ENCODE measurements at places on chromosomes 6 and 20.

GRCh38 chr6:55410674-55411073 is 83.4 kb downstream of the GFRAL start:
- no peak for DNase-seq

DNA sequence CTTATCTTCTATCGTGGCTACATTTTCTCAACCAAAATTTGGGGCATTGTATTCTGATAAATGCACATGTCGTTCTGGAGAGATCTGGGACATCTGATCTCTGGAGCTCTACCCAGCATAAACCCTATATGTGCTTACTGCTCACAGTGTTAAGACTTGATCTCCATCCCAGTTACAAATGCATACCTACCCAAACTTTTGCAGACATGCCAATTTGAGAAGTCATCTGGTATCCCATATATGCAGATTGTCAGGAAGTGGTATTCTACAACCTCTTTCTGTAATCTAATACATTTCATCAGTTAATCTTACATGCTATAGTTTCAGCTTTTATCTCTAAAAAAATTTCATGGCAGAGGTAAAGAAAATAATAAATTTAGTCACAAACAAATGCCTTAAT is 11.2 kb downstream of the BAG2 start:
- DNase-seq: no peak

DNA sequence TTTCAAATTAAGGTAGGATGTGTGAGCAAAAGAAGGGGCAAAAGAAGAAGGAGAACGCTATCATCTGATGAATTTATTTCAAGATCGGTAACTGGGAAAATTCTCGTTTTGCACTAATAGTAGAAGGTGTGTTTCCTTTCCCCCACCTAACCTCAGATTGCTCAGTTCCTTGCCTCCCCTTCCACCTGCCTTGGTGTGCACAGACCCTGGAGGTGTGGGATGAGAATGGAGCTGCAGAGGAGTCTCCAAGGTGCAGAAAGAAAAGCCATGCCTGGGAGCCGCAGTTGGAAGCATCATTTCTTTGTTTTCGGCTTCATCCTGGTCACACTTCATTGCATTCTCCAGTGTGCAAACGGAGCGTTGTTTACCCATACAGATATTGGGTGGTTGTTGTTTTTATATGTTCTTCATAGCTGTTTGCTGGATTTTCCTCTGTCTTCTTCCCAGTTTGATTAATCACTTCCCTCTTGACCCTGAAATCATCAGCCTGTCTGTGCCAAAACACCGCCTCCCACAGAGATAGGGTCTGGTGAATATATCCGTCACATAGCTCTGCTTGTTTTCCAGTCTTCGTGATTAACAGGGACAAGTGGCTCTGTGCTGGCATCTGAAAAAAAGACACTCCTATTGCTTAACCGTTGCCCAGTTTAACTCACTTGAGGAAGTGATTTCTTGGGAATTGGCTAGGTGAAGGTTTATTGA is 40.2 kb upstream of the NEDD9 start:
- no peak for DNase-seq

GRCh38 chr20:33299111-33299603 is 16.1 kb downstream of the BPIFB1 start:
- DNase-seq: peak; percentile 54

DNA sequence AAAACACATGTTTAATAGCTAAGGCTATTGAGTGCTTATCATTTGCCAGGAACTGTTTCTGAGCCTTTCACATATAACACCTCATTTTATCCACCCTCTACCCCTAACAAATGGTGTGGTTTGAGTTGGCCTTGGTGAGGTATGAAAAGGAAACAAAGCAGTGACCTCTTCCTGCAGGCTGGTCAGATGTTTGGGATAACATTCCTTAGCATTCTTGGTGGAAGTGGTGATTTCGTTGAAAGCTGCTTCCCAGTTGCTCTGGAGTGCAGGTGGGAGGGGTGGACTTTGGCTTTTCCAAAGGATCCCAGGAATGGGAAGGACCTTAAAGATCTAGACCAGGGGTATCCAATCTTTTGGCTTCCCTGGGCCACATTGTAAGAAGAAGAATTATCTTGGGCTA is 41.3 kb downstream of the CARMIL1 start:
- DNase-seq: no peak

DNA sequence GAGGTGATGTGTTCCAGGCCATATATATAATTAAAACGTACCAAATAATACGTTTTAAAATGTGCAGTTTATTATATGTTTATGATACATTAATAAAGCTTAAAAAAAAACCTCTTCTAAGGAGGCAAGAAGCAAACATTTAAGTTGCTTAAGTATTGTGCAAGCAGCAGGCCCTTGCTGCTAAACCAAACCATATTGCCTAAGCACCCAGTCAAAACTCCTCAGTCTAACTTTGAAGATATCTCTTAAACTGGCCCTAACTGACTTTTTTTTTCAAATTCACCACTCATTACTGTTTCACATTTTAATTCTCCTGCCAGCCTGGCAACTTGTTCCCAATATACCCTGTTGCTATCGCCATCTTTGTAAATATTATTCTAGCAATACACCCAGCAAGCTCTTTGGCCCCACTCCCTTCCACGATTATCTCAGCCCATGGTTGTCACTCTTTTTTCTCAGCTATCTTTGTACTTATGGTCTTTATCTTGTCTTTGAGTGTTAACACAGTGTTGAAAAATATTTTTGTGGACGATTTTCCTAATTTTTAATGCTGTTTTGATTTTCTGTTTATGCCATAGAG is 60.9 kb downstream of the C6orf58 start:
- DNase-seq: no peak

DNA sequence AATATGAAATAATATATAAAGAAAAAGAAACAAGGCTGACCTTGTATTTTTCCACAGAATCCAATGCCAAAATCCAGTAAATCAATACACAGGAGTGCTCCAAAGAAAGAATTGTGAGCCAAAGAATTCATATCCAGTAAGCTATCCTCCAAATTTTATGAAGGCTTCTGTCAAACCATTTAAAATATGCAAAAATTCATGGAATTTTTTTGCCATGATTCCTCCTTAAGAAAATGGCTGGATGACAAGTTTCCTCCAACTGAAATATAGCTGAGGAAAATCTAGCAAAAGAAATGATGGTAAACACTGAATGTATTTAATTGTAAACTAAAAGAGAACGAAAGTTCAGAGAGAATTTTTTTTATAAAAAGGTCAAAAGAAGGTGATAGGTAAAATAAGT is 290.3 kb downstream of the UBE3D start:
- no peak for DNase-seq

DNA sequence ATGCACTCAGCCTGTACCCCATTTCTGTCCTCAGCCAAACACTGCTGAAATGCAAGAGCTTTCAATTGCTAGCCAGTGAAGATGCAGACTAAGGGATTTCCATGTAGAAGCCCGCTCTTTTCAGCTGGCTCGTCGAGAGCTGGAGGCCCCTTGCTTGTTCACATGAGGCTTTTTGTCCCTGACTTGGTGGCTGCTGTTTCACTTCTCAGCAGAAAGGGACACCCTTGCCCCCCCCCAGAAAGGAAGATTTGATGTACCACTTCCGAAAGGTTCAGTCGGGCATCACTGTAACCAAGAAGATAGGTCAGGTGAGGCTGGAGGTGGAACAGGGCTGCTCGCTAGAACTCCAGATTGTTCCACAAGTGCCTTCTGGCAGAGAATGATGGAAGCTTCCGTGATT is 23.3 kb downstream of the PTPN1 start:
- DNase-seq: no peak

DNA sequence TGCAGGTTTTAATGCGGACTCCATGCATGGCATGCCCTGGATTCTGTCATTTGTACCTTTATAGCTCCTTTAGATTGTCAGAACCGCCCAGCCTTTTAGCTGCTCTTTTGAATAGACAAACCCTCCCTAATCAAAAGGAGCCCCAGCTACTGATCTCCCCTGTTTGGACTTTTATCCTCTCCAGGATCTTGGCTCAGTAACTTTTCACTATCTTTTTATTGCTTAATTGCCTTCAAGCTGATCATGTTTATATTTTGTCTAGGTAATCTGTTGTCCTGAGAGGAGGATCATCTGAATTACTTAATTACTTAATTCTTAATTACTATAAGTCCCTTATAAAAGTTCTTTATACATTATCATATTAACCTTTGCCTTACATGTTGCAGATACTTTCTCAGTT is 93.2 kb downstream of the HIVEP1 start:
- DNase-seq: no peak

DNA sequence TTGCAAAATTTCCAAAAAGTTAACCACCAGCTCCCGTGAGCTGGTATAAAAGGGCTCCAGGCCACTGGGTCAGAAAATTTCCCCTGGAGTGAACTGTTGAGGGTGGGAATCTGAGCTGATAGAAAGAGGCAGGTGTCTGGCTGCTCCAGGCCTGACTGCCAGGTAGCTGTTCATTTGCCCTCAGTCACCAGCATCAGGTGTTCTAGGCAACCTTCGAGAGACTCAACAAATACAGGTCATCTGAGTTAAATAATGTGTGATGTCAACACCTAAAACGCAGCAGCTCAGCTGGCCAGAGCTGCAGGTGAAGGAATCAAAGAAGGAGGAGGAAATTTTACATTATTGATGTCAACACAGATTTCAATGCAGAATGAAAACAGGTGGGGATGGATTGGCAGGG is 46.7 kb downstream of the KCNK5 start:
- no peak for DNase-seq

GRCh38 chr6:31767096-31767645 is 4.7 kb downstream of the SAPCD1 start:
- DNase-seq: no peak

DNA sequence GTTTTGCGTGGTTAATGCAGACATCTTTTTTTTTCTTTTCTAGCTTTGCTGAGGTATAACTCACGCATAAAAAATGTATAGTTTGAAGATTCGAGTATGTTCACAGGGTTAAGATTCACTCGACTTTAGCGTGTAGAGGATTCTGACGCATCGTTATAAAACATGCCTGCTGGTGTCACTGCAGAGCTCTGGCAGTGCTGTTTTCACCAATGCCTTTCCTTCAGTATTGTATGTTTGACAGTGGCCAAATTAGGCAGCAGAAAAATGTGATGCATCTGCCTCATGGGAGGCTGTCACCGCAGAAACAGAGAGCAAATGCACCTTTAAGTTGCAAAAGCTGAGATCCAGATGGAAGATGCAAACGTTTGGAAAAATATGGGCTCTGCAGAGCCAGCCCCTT is 18.0 kb upstream of the SIRPB2 start:
- no peak for DNase-seq

GRCh38 chr6:38184585-38185080 is 365.1 kb downstream of the ZFAND3 start:
- no peak for DNase-seq

- DNase-seq: no peak
Measured at GRCh38 chr6:157145656-157146285, 177.5 kb downstream of the TMEM242 start.

- DNase-seq: no peak
Measured at GRCh38 chr20:45445805-45446562, 23.6 kb upstream of the WFDC2 start.

- DNase-seq: no peak
Measured at GRCh38 chr6:158647501-158647900, 2.4 kb upstream of the SYTL3 start.

DNA sequence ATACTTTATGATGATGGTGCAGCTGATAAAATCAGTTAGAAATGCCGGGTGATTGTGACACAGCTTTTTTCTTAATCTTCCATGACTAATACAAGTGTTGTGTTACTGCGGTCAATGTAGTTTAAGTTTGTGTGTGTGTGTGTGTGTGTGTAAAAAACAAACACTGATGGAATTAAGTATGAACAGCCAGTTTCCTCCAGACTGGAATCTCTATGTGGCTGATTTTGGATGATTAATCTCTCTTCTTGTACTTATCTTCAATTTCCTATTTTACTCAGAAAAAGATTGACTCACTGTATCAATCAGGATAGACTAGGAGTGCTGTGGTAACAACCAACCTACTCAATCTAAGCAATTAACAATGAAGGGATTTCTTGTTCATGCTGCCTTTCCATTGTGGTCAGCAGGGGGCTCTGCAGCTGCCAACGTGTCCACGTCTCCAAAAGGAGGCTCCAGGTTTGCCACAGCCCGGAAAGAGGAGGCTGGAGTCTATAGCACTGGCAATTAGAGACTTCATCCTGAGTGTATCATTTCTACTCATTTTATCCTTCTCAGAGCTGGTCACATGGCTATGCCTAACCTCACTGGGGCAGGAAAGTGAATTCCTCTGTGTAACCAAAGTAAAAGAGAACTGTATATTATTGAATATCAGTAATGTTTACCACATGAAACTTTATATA is 107.7 kb downstream of the CD109 start:
- no peak for DNase-seq

DNA sequence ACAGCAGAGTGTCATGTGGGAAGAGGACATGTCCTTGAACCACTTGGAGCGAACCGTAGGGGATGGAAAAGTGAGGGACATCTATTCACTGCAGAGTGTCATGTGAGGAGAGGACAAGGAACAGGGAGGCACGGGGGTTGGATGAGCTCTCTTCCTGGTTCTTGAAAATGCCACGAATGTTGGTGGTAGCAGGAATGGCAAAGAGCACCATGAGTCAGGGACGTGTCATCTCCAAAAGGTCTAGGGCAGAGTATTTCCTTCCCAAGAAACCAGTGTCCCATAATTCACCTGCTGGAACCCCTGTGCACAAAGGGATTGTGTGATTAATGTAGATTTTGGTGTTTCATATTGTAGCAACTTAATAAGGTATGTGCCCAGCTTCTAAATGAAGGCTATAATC is 136.8 kb downstream of the BFSP1 start:
- no peak for DNase-seq

- no peak for DNase-seq
Measured at GRCh38 chr6:5531853-5532375, 270.6 kb downstream of the FARS2 start.

- peak; percentile 3 for DNase-seq
Measured at GRCh38 chr20:35146299-35146919, 727 bp downstream of the EDEM2 start.

DNA sequence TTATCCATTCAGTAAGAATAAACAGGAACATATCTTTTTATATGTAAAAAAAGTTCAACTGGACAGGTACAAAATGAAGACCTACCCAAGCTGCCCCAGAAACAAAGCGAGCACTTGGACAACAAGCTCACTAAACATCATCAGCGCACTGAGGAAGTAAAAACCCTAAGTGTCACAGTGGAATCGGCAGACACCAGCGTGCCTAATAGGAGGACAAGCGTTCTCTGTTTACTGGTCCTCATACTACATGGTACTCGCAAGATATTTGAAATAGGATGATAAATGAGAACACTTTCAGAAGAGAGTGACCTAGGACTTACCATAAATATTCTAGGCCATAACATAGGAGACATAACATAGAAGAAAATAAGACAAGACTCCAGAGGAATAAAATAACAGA is 18.2 kb downstream of the MAP7 start:
- no peak for DNase-seq

- no peak for DNase-seq
Measured at GRCh38 chr20:1646975-1647431, 10.6 kb downstream of the SIRPG start.

- no peak for DNase-seq
Measured at GRCh38 chr6:33960345-33961313, 156.8 kb upstream of the MLN start.

- DNase-seq: no peak
Measured at GRCh38 chr6:112511441-112511840, 164.3 kb downstream of the RFPL4B start.

GRCh38 chr6:28865401-28866204 is 58.2 kb downstream of the TRIM27 start:
- DNase-seq: peak; percentile 5
